ENCODE measurements at places on chromosomes 13 and 19.

- DNase-seq: peak; percentile 54
These were observed 4.2 kb downstream of the FPR3 start for GRCh38 chr19:51799034-51799773.

DNA sequence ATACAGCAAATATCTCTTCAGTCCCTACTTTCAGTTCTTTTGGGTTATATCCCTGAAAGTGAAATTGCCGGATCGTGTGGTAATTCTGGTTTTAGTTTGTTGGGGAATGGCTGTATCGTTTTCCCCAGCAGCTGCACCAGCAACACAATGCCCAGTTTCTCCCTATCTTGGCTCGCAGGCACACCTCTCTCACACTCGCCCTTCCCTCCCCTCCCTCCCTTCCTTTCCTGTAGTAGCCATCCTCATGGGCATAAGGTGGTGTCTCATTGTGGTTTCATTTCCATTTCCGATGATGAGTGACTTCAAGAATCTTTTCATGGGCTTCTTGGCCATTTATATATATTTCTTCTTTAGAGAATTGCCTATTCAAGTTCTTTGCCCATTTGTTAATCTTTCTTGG lies 8.6 kb upstream of the GPR18 start:
- DNase-seq: no peak

DNA sequence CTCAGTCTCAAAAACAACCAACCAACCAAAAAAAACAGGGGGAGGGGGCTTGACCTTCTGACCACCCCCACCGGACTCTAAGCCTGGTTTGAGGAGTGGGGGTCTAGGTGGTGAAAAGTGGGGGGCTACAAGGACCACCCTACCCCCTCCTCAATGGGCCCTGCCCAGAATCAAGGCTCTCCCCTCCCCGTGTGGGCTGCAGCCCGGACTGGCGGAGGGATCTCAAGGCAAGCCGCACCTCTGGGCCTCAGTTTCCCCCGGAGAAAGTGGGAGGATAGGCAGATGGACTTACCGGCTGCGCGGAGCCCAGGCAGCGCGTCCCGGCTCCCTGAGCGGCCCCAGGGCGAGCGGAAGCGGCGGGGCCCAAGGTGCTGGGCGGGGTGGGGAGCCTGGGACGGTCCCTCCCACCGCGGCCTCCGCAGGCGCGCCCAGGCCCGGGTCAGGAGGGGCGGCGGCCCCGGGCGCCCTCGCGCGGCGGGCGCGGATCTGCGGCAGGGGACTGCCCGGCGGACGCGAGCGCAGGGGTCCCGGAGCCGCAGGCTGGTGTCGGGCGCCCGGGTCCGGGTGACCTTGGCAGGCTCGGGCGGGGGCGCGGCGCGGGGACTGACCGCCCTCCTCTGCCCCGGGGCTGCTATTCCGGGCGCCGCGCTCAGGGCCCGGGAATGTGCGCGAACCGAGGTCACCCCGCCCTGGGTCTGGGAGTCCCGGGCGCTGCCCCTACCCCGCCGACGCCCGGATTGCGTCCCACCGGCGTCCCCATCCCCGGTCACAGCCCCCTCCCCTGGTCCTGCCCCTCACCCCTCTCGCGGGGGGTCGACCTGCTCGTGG lies at the start of gene ADAMTSL5:
Gene ADAMTSL5, minus strand, starts transcription at position 349 of the 828 bp plus-strand sequence. CDS start 2,076 bp downstream, outside the sequence.
- DNase-seq: no peak

- DNase-seq: no peak
These were observed 729 bp downstream of the STK11 start for GRCh38 chr19:1206150-1206863.

- no peak for DNase-seq
These were observed 409.1 kb downstream of the FGF9 start for GRCh38 chr13:22079961-22080360.

DNA sequence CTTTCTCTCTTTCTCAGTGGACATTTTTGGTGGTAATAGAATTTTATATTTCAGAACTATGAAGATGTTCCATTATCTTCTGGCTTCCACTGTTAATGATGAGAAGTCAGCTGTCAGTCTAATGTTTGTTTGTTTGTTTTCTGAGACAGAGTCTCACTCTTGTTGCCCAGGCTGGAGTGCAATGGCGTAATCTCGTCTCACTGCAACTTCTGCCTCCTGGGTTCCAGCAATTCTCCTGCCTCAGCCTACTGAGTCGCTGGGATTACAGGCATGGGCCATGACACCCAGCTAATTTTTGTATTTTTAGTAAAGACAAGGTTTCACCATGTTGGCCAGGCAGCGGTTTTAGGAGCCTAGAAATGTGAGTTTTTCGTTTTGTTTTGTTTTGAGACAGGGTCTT lies 4.7 kb downstream of the ZNF317 start:
- DNase-seq: no peak

DNA sequence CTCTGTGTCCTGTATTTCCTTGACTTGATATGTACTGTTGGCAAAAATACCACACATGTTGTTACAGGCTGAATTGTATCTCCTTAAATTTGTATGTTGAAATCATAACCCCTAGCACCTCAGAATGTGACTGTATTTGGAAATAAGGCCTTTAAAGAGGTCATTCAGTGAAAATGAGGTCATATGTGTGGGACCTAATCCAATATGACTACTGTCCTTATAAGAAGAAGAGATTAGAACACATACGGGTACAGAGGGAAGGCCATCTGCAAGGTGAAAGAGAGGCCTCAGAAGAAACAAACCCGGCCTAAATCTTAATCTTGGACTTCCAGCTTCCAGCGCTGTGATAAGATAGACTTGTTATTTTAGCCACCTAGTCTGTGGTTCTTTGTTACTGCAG lies 202.5 kb downstream of the NUFIP1 start:
- no peak for DNase-seq

DNA sequence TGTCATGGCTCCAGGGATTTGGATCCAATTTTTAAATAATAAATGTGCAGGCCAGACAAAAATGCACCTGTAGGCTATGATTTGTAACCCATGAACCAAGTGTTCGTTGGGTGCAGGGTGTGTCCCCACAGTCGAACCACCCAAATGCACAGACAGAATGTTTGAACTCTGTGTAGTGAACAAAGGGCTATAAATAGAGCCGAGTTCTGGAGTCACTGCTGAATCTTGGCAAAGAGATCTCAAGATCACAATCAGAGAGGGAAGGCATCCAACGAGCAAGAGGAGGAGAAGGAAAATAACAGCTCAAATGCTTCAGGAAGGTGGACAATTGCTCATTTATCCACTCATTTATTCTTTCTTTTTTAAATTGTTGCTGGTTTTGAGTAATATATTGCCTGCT lies 547.9 kb downstream of the FGF9 start:
- no peak for DNase-seq

DNA sequence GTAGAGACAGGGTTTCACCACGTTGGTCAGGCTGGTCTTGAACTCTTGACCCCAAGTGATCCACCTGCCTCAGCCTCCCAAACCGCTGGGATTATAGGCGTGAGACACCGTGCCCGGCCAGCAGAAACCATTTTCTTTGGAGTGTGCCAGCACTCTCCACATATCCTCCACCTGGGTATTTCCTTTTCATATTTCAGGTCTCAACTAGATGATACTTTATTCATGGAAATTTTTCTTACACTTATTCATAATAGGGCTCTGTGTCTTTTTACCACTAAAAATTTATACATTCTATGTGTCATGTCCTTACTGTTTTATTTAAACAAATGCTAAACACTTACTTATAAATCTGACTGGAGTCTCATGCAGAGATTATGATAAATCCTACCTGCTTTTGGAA lies 305.9 kb downstream of the PCDH20 start:
- no peak for DNase-seq

DNA sequence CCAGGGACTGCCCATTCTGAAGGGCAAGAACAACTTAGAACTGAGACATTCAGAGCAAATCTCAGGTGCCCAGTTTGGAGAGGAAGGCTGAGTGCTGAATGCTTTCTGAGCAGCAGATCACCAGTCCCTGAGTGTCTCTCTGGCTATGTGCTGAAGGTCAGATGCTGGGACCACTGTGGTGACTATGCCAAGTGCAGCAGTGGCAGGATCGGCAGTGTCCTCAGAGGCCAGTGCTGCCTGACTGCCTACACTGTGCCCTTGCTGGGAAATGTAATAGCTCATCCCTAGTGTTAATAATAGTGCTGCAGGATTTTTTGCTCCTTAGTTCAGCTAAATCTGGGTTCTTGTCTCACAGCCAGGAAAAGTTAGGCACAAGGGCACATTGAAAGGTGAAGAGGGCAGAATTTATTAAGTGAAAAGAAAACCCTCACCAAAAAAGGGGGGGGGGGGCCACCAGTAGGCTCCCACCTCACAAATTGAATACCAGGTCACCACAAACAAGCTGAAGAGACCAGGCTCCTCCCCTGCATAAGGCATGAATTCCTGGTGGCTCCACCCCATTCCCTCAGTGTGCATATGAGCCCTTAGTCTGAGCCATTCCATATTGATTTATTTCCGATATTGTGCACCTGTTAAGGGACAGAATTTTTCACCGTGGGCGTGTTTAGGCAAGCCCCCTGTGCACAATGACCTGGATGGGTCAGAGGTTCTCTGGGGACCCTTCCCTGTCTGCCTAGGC lies 18.5 kb downstream of the RFXAP start:
- DNase-seq: no peak

DNA sequence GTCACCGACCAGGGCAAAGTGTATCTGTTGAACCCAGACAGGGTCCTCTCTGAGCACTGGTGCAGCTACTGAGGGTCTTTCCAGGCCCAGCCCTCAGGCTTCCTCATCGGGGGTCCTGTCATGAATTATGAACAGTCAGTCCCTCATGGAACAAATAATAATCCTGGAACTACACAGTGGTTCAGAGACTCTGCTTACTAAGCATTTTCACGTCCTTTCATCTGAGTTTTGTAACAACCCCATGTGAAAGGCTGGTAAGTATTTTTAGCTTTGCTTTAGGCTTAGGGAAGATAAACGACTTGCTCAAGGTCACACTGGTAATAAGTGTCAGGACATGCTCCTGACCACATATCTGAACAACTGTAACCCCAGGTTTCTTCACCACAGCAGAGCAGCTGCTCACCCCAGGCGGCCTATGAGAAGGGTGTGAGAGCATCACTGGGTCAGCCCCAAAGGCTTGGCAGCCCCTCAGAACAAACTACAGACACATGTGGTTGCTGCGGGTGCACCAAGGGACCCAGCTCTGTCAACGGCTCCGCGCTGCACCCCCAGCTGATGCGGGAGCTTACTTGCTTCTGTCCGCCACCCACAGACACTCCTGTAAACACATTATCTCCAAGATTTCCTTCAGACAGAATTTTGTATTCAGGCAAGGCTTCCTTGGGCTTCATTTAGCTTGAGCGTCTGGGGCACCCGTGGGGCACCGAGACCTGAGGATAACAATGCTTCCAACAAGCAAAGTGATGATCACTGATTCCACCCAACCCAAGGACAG lies 19.4 kb upstream of the GSX1 start:
- no peak for DNase-seq

GRCh38 chr19:18464646-18465045 lies 26.7 kb upstream of the ISYNA1 start:
- DNase-seq: peak; percentile 94

- no peak for DNase-seq
These were observed 69.5 kb downstream of the SPACA7 start for GRCh38 chr13:112445411-112446271.

GRCh38 chr19:48451624-48452023 lies 3.8 kb upstream of the KCNJ14 start:
- no peak for DNase-seq

DNA sequence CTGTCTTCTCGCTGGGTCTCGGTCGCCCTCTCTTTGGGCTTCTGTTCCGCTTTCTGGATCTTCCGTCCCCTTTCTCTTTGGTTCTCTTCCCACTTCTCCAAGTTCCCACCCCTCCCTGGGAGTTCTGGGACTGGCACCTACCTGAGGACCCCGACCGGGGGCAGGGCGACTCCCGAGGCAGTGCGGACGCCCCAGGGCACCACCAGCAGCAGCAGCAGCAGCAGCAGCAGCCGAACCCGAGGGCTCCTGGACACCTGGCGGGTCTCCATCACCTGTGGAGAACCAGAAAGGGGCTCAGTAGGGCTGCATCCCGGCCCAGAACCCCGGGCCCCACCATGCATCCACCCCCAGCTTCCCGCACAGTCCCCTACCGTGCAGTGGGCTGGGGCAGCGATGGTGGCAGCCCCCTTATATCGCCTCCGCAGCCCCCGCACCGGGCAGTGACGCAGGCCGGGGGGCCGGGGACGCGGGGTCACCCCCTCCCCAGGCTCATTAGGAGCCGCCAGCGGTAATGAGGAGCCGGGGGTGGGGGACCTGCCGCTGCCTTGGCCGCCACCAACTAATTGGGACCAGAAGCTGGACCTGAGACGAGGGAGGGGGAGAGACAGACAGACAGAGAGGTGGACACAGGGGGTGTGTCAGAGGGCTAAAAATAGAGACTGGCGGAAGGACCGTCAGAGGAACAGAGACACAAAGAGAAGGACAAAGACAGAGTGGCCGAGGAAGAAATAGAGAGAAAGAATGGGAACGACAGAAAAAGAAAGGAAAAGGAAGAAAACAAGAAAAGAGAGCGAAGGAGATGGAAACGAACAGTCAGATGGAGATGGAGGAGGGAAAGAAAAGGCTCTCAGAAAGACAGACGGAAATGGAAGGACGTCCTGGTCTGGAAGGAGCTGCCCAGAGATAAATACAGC lies at the start of gene PTH2:
Gene PTH2, minus strand, starts transcription at position 371 of the 914 bp plus-strand sequence. Its CDS starts 102 bp downstream, at position 269.
- no peak for DNase-seq

DNA sequence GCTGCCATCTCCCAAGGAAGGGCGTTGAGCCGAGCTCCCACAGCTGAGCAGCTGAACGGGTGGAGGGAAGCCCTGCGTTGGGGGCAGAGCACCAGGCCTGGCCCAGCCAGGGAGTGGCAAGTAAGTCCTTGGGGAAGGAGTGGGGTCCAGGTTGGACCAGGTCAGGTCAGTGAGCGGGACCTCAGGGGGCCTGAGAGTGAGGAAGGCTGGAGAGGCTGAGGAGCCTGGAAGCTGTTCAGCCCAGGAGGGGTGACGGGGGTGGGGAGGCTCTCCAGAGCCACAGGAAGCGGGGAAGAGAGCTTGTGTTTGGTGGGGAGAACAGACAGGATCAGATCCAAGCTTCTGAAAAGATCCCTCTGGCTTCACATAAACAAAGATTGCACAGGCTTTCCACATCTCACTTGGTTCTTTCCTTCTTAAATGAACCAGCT lies 55.4 kb upstream of the ATP12A start:
- DNase-seq: no peak

GRCh38 chr13:50598338-50598737 lies 245.2 kb downstream of the DLEU7 start:
- no peak for DNase-seq

- DNase-seq: peak; percentile 53
These were observed 2.1 kb upstream of the PNPLA6 start for GRCh38 chr19:7533281-7533885.

DNA sequence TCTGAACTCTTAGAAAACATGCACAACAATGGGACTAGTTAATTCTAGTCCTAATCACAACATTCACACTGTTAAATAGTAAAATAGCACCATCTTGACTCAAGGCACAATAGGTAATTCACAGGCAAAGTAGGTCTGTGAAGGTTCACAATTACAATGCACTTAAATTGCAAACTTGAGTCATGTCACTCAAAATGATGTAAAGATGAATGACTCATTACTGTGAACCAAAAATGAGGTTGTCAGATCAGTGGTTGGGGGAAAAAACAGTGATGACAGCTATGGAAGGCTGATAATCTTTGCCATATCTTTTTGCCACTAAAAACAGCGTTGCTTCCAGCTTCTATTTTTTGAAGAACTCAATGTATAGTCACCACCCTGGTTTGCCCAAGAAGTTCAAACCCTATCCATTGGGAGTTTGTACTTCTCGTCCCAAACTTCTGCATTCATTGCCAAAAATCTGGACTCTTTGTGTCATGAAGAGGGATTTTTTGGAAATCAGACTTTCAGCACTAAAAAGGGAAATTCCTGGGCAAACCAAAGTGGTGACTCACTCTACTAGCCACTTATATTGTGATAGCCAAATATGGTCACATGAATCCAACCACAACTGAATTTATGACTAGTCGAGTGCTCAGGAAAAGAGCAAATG lies 200.9 kb upstream of the TMTC4 start:
- DNase-seq: no peak

GRCh38 chr19:49690079-49690655 lies 749 bp upstream of the CPT1C start:
- no peak for DNase-seq
